ENCODE measurements at places on chromosomes 6 and 20.
A peak's percentile ranks its signal among the peaks of the same experiment; 100 is the strongest.

GRCh38 chr20:19834783-19835182 lies 76.7 kb downstream of the RIN2 start:
- DNase-seq = no peak

GRCh38 chr6:148657048-148657447 lies 89.8 kb upstream of the UST start:
- DNase-seq = no peak

DNA sequence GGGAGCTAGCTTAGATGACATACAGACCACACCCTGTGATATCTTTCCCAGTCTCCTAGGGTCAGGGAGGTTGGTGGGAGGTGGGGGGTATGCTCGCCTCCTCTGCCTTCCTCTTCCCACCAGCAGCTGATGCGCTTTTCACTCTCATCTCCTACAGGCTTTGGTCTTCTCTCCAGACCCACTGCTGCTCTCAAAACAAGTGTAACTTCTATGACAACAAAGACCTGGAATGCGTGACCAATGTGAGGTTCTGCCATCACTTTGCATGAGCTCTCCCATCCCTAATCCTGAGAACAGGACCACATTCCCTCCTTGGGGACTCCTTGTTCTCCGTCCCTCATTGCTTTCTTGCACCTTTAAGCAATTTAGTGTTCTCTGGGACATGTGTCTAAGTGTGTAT lies 2.7 kb downstream of the CTSA start:
- no peak for DNase-seq

GRCh38 chr6:7417684-7418083 lies 28.1 kb downstream of the RIOK1 start:
- DNase-seq = no peak

DNA sequence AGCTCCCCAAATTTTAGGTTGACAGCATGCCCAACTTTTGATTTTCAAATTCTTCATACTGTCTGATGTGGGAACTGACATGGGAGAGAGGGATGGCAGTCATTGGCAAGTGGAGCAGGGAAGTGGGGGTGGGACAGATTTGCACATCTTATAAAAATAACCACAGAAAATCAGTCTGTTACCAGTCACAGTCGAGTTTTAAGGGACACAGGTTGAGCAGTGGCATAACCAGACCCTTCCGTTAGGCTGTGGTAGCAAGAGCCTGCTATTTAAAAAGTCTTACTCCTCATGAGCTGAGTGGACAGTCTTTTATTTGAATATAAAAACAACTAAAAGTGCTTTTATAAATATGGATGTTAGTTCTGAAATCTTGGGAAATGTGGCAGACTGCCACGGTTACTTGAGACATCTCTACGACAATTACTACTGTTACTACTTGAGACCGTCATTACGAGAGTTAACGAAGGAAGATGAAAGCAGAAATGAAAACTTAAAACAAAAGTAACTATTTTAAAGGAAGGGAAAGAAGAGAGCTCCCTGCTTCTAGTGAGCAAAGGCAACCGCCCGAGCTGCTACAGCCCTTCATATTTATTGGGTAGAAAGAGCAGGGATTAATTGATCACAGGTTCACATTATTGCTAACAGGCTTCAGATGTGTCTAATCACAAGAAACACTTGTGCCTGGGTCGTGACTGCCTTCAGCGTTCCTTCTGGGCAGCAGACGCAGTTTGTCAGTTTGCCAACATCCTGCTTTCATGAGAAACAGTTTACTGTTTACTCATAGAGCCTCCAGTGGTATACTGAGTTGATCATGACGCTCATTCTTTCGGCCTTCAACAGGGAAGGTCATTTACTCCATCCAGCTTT lies 71.3 kb downstream of the EFHC1 start:
- no peak for DNase-seq

GRCh38 chr20:37355252-37356180 lies 9.6 kb downstream of the SRC start:
- DNase-seq = no peak

- no peak for DNase-seq
Observed at GRCh38 chr6:43970068-43970912, 157.0 kb downstream of the MRPL14 start.

- DNase-seq = no peak
Observed at GRCh38 chr6:20497216-20498040, 36.8 kb upstream of the CDKAL1 start.

- DNase-seq = no peak
Observed at GRCh38 chr20:58712151-58712791, 19.7 kb downstream of the NPEPL1 start.

DNA sequence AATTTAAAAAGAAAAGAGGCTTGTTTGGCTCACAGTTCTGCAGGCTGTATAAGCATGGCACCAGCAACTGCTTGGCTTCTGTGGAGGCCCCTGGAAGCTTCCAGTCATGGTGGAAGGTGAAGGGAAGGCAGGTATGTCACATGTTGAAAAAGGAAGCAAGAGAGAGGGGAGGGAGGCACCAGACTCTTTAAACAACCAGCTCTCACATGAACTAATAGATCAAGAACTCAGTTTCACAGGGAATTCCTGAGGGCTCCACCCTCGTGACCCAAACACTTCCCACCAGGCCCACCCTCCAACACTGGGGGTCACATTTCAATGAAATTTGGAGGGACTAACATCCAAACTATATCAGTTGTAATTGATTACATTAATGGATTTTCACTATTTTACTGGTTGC lies 127.9 kb upstream of the MLIP start:
- no peak for DNase-seq

- no peak for DNase-seq
Observed at GRCh38 chr6:73704798-73705197, 8.8 kb downstream of the CD109 start.

DNA sequence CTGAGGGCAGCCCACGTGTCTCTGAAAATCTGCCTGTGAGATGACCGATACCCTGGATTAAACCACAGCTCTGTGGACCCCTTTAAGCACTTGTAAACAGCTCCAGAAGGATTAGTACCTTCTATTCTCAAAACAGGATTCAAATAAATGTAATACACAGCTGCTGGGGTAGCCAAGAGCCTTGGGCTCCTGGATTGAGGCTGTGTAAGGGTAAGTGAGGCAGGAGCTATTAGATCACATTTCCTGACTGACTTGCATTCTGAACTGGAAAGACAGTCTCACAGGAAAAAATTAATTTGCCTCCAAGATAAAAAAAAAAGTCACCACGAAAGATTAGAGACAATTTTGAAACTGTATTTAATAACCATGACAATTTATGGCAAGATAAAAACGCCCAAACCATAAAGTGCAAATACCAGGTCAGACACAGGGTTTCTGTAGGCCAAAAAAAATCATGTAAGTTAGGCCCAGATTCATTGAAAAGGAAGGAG lies 78.0 kb downstream of the TRMT11 start:
- no peak for DNase-seq

DNA sequence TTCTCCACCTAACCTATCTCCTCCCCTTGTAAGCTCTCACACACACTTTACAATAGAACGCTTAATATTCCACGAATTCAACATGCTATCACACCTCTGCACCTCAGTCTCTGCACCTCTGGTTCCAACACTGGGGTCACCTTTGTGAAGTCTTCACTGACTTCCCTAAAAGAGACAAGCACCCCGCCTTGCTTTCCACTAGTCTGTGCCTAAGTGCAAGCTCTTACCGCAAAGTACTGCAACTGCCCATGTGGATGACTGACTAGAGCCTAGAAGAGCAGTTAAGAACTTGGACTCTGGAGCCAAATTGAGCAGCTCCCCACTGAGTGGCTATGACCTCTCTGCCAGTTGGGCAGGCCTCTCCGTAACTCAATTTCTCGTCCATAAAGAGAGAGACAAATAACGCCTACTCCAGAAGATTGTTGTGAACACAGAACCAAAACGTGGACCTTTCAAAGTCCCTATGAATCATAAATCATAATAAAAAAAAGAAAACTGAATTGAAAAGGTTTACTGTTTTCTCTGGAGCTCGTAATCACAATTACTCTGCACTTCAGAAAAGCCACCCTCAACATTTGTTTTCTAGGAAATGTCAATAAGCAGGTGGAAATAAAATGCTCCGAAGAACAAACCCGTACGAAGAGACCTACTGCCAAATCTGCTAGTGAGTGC lies 1.2 kb downstream of the IFNGR1 start:
- DNase-seq = no peak

- peak; percentile 88 for DNase-seq
Observed at GRCh38 chr6:166173281-166173951, 5.8 kb upstream of the TBXT start.

- DNase-seq = peak; percentile 68
Observed at GRCh38 chr20:58890518-58891085, 38.1 kb downstream of the GNAS start.

Data from NCI-H774 (cell line).